Aorta (tissue), 5 donors: ENCODE measurements at places on chromosomes 7 and 10. TPM values are rescaled to one million over a fixed set of nuclear protein-coding genes. Genes with fewer than 3 reads are reported as not detected.

Gene ERVW-1
- not detected for total RNA-seq

Gene SLC39A12
- 0.27 TPM for total RNA-seq

Gene COL13A1
- 9.3 TPM for total RNA-seq

Gene VWDE
- 0.55 TPM for total RNA-seq

Gene EVX1
- not detected for total RNA-seq

Gene HGF
- 20.7 TPM for total RNA-seq
